ENCODE measurements at places on chromosomes 13 and 19.

DNA sequence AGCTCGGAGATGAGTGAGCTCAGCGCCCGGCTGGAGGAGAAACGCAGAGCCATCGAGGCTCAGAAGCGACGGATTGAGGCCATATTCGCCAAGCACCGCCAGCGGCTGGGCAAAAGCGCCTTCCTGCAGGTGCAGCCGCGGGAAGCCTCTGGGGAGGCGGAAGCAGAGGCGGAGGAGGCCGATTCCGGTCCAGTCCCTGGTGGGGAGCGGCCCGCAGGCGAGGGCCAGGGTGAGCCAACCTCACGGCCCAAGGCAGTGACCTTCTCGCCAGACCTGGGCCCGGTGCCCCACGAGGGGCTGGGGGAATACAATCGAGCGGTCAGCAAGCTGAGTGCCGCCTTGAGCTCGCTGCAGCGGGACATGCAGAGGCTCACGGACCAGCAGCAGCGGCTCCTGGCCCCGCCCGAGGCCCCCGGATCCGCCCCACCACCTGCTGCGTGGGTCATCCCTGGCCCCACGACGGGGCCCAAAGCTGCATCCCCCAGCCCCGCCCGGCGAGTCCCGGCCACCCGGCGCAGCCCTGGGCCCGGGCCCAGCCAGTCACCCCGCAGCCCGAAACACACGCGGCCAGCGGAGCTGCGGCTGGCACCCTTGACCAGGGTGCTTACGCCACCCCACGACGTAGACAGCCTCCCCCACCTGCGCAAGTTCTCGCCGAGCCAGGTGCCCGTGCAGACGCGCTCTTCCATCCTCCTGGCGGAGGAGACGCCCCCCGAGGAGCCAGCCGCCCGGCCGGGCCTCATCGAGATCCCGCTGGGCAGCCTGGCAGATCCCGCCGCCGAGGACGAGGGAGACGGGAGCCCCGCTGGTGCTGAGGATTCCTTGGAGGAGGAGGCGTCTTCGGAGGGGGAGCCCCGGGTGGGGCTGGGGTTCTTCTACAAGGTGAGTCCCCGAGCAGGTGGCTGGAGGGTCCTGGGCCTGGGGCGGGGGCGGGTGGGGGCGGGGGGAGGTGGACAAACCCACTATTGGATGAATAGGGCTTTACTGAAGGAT, 16.8 kb downstream of the XAB2 start:
- DNase-seq = no peak

GRCh38 chr13:27012482-27013197, 159.0 kb downstream of the USP12 start:
- no peak for DNase-seq

GRCh38 chr19:41528106-41528505, 47.9 kb upstream of the CEACAM21 start:
- DNase-seq = no peak

GRCh38 chr13:26954976-26955375, 194.4 kb upstream of the GPR12 start:
- no peak for DNase-seq

- peak; percentile 26 for DNase-seq
Measured at GRCh38 chr13:113123226-113124201, 915 bp downstream of the F10 start.

Measured in activated CD4-positive, CD25-positive, alpha-beta regulatory T cell treated with anti-CD3 and anti-CD28 coated beads, Interleukin-2, amount 50 U/mL, for 72 hours (primary cell).